ENCODE measurements at places on chromosomes 12 and 14.

DNA sequence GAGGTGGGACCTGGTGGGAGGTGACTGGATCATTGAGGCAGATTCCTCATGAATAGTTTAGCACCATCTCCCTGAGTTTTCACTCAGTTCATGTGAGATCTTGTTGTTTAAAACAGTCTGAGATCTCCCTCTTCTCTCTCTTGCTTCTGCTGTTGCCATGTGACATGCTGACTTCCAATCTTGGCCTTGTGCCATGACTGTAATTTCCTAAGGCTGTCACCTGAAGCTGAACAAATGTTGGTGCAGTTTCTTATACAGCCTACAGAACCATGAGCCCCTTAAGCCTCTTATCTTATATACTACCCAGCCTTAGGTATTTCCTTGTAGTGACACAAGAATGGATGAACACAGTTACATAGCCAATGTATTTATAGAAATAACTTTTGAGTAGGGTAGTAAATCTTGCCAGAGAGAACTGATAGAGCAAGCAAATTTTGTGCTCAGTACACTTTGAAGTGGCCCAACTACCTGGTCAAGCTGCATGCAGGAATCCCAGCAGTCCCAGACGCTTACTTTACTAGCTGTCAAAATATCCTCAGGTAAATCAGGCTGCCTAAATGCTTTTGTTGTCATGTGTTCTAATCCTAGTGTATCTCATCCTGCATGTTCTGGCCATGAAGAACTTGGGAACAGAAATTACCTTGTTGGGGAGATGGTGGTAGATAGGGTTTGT lies 445.6 kb upstream of the MIS18BP1 start:
- peak; percentile 41 for DNase-seq

DNA sequence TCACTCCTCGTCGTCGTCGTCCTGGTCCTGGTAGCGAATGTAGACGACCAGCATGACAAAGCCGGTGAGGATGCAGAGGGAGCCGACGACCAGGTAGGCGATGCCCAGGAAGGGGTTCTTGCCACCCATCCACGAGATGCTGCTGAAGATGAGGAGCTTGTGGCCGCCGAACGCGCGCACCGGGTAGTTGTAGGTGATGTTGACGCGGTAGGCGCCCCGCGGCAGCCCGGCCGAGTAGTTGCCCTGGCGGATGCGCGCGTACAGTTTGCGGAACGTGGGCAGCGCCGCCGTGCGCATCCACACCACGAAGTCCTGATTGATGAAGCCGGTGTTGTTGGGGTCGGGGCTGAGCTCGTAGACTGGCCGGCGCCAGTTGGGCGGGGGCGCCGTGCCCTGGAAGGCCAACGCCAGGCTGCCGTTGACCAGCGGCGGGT lies 1.0 kb downstream of the TMEM30B start:
- DNase-seq: no peak

- no peak for DNase-seq
Observed at GRCh38 chr12:120162763-120163162, 31.8 kb downstream of the GCN1 start.

DNA sequence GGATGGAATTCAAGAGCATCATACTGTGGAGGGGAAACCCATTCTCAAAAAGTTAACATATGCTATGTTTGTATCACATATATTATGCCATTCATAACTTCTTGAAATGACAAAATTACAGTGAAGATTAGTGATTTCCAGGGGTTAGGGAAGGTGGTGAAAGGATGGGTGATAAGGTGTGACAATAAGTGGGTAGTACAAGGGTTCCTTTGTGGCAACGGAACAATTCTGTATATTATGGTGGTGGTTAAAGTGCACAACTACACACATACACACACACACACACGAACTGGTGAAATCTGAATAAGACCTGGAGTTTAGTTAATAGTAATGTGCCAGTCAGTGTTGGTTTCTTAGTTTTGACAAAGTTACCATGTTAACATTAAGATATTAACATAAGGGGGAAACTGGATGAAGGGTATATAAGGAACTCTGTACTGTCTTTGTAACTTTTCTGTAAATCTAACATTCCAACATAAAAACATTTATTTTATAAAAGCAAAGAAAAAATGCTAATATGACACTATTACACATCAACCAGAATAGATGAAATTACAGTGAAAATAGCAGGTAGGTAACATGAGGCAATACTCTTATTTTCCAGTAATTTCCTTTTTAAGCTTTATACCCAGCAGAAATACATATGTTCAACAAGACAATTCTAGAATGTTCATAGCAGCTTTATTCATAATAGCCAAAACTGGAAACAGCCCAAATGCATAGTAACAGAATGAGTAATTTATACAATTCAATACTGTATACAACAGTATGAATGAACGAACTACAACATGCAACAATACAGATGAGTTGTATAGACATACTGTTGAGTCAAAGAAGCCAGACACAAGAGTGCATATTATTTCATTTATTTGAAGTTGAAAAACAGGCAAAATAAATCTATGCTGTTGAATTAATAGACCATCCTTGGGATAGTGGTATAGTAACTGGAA lies 44.0 kb upstream of the OR5AU1 start:
- no peak for DNase-seq

- DNase-seq: no peak
Observed at GRCh38 chr12:126949558-126949957, 1317.4 kb upstream of the TMEM132C start.

DNA sequence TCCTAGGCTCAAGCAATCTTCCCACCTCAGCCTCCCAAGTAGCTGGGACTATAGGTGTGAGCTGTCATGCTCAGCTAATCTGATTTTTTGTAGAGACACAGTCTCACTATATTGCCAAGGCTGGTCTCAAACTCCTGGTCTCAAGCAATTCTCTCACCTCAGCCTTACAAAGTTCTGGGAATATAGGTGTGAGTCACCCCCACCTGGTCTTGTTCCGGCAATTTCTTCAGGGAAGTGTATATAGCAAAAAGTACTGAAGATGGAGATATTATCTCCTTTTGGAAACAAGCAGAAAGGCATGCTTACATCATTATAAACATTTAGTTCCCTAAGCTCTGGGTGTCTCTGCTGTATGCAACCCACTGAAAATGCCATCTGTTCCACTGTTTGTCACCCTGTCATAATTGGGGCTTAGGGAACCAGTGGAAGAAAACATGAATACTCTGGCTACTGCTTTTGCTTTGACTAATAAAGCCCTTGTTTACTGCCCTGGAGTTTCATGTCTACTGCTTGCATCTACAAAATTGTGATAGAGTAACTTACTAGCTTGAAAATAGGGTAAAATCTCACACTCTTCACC lies 940.2 kb downstream of the GALC start:
- no peak for DNase-seq

- DNase-seq: no peak
Observed at GRCh38 chr14:37413504-37414003, 181.5 kb downstream of the FOXA1 start.

- no peak for DNase-seq
Observed at GRCh38 chr12:126353604-126354003, 1288.4 kb downstream of the AACS start.

DNA sequence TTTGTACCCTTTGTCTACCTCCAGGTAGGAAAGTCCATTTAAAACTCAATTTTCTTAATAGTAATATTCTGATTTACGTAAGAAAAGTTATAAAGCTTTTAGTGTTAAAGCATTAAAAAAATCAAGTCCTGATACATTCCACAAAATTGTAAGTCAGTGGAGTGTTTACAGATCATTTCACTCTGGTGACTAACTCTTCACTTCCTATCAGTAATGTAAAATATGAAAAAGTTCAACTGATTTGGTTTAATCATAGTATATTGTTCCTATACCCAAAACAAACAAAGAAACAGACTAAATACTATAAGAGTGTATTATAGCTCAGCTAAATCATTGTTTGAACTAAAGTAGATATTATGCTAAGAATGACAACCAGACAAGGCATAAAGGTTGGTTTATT lies 85.9 kb downstream of the VEZT start:
- DNase-seq: no peak

DNA sequence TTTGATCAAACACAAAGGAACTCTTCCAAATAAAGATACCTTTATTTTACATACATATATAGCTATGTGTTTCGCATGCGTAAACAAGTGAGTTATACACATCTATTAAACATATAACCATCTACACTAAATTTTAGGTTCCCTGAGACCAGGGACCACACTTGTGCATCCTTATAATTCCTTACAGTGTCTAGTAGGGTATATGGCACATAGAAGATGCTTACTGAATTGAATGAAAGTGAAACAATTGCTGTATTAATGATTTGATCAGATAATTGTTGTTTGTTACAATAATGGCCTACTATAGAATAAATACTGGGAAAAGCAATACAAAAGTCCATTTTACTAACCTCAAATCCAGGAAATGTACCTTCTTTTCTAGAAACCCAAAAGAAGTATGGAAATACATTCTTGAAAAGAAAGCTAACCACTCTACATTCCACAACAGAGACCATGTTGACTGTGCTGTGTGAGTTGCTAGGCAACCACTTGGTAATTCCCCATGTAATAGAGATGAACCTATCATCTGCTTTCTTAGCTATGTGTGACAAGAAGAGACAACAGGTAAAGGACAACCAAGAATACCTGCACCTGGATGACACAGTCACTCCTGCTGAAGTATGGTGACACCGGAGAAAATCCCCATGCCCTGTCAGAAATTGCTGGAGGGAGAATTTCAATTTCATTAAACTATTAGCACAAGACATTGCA lies 11.9 kb upstream of the CIPC start:
- peak; percentile 89 for DNase-seq

DNA sequence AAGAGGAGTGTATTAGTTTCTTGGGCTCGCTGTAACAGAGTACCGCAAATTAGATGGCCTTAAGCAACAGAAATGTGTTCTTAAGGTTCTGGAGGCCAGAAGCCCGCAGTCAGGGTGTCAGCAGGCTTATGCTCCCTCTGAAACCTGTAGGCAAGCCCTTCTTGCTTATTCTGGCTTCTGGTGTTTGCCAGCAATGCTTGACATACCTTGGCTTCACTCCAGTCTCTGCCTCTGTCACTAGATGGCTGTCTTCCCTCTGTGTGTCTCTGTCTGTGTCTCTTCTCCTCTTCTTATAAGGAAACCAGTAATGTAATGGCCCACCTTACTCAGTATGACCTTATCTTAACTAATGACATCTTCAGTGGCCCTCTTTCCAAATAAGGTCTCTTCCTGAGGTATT lies 85.1 kb downstream of the DERA start:
- peak; percentile 59 for DNase-seq

DNA sequence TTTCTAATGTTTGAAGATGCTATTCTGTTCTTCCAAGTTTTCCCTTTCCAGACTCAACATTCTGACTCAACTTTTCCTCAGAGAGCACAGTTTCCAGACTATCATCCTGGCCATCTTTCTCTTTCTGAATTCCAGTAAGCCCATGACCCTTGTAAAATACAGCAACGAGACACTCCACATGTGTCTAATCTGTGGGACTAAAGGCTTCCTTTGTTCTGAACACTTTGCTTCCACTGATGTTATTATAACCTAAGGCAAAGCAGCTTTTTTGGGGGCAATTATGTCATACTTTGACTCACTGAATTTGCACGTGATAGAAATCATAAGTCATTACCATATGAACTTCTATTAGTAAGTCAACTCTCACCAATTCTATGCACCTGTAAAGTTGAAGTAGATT lies 6.3 kb upstream of the ART4 start:
- no peak for DNase-seq

DNA sequence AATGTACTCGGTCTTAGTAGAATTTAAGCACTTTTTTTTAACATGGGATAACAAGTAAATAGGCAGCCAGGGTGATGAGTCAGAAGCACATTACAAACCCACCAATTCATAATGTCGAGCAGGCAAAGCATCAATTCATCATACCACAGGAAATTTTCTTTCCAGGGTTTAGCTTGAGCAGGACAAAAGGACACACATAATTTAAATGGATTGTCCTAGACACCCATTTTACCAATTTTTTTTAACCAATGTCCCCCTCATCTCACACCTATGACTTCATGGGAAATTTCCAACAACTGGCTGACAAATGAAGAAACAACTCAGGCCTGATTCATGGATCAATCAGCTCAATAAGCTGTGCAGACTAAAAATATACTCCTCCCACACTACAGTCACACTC lies 58.8 kb upstream of the FOXG1 start:
- no peak for DNase-seq

GRCh38 chr14:105159344-105159743 lies 9.2 kb downstream of the JAG2 start:
- DNase-seq: no peak

GRCh38 chr12:15495746-15496145 lies 173.4 kb downstream of the PTPRO start:
- peak; percentile 43 for DNase-seq

- no peak for DNase-seq
Observed at GRCh38 chr12:131348231-131348630, 362.7 kb upstream of the SFSWAP start.

GRCh38 chr12:128269181-128269591 lies 2.2 kb downstream of the TMEM132C start:
- DNase-seq: no peak

DNA sequence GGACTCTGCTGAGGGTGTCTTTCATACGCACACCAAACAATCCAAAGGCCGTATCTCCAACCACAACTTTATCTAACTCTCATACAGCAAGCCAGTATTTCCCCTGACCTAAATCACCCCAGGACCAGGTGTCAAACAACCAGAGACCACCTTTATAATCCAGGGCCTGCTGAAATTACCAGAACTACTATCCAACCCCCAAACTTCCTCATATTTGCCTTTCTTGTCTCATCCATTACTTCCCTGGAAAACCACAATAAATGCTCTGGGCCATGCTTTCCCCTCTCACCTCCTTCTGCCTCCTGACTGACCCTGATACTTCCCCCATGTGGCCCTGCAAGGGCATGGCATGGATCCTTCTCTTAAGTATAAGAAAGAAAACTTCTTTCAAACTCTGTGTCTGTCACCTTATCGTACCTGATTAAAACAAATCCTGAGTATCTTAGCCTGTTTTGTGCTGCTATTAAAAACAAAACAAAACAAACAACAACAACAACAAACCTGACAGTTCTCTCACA lies 44.7 kb upstream of the CRACR2A start:
- no peak for DNase-seq

- DNase-seq: no peak
Observed at GRCh38 chr14:75911883-75912282, 69.9 kb downstream of the TGFB3 start.

- DNase-seq: no peak
Observed at GRCh38 chr12:99686142-99686541, 38.6 kb downstream of the GARIN6 start.

DNA sequence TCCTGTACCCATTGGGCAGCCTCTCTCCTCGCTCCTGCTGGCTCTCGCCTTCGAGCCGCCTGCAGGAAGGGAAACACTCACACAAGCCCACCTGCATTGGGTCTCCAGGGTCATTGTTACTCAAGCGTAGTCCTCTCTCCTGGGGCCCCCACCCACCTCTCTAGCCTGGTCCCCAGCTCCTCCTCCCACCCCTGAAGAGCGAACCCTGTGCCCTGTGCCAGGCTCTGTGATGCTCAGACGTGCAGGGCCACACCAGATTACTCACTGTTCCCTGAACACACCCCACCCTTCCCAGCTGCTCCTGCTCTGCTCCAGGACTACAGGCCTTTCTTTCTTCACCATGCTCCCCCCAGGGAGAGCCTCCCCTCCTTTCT lies 88.1 kb downstream of the NINJ2 start:
- DNase-seq: no peak

GRCh38 chr12:42589465-42590329 lies at the start of gene PRICKLE1:
Gene PRICKLE1, minus strand, starts transcription at chr12:42589746. Its CDS starts 117,230 bp downstream, at chr12:42472516.
- peak; percentile 76 for DNase-seq
